ENCODE measurements at places on chromosomes 1 and 21.

- no peak for DNase-seq
Observed at GRCh38 chr1:55154616-55155015, 60.5 kb downstream of the USP24 start.

DNA sequence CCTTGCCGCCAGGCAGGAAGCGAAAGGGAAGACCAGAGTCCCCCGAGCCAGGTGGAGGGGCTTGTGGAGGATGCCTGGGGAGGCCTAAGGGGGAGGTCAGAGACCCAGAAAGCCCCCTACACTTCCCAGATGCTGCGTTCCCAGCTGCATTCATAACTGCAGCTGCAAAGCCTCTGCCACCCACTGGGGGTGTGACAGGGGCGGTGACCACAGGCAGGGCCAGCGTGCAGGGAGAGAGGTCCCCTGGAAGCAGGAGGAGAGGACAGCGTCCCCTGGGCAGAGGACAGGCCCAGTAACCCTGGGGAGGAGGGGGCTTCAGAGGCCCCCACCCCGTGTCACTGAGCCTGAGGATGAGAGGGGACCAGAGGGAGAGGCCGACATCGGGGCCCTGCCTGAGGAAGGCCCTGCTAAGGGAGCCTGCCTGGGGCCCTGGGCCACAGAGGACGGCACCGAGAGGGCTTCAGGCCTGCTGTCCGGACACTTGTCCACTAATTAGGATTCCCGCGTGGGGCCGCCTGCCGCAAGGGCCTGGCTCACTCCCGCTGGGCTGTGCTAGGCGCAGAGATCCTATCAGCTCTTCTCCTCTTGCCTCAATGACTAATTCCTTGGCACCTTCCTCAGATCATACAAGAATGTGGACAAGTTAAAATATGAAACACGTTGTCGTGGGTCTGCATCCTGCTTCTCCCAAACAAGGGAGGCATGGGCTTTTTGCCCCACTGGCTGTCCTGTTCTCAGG is 49.1 kb upstream of the CCDC27 start:
- DNase-seq, result no peak

- DNase-seq, result no peak
Observed at GRCh38 chr1:44805311-44806024, 1.7 kb downstream of the DYNLT4 start.

GRCh38 chr21:45259206-45259840 is 28.4 kb downstream of the POFUT2 start:
- no peak for DNase-seq

- no peak for DNase-seq
Observed at GRCh38 chr1:48571303-48571987, 99.4 kb upstream of the SPATA6 start.

- DNase-seq, result no peak
Observed at GRCh38 chr1:90705956-90706355, 11.1 kb downstream of the BARHL2 start.

- no peak for DNase-seq
Observed at GRCh38 chr21:31128234-31128633, 90.0 kb upstream of the KRTAP19-8 start.

DNA sequence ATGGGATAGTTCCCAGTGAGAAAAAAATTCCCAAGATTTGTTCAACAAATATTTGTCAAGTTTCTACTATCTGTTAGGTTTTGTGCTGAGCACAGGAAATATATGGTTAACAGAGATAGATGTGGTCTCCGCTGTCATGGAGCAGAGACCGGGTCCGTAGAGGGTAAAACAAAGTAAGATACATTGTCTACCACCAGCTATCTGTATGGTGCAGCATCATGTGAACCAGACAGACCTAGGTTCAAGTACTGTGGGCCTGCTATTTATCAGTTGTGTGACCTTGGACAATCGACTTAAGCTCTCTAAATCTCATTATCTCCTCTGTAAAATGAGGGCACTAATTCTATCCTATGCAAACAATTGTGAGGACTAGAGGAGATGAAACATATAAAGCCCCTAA is 109.8 kb downstream of the DUSP10 start:
- no peak for DNase-seq

DNA sequence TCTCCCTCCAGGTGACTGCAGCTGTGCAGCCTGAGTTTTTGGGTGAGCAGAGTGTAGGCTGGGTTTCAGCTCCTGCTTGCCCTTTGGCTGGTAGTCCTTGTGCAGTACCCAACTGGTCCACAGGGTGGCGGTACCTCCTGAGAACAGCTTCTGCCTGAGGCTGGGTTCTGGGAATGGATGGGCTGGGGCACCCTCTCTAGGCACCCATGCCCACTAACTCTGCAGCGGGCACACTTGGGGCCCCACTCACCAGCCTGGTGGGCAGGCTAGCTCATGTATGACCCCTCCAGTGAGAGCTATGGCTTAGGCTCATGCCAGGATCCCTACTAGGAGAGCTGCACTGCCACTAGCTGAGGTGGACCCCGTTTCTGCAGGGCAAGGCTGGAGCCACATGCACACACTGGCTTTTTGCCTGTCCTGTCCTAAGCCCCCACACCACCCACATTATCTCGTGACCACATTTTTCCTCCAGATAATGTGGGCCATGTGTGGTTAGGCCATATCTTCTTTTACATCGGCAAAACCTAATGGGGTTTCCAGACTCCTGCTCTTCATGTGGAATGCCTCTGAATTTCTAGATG is 15.5 kb upstream of the GSTM4 start:
- DNase-seq, result peak; percentile 83

DNA sequence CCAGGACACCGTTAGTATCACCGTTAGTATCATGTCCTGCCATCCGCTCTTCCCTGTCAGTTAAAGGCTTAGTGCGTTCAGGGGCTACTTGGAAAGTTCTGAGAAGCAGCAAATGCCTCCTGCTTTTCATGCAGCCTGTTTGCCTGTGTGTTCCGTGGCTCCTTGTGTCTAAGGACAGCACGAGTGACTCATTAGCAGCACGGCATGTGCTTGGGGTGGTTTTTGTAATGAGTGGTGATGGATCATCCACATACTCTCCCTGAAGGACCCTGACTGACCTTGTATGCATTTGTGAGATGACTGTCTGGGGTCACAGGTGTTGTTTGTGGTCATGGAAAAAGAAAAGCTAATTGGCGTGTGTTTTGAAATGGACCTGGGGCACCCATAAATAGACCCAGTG is 221.9 kb downstream of the PBX1 start:
- no peak for DNase-seq

GRCh38 chr21:46196733-46197132 is 12.5 kb upstream of the SPATC1L start:
- no peak for DNase-seq

GRCh38 chr1:201299968-201300367 is 16.7 kb downstream of the PKP1 start:
- no peak for DNase-seq

GRCh38 chr1:223748405-223748772 is 36.0 kb downstream of the CAPN2 start:
- no peak for DNase-seq

DNA sequence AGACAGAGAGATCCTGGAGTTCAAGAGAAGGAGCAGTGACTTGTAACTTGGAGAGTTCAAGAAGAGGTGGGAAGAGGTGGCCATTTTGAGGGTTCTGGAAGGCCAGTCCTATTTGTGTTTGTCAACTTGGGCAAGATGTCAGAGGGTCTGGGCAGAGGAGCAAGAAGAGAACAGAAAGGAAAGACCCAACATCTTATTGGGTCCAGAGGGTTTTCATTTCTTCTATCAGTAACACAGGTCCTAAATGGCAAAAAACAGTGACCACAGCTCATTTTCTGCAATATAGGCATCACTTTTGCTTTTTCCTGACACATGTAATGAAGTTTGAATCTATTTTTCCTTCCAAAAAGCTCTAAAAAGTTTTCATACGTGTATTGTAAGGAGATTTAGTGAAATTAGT is 38.3 kb upstream of the MAP10 start:
- no peak for DNase-seq

DNA sequence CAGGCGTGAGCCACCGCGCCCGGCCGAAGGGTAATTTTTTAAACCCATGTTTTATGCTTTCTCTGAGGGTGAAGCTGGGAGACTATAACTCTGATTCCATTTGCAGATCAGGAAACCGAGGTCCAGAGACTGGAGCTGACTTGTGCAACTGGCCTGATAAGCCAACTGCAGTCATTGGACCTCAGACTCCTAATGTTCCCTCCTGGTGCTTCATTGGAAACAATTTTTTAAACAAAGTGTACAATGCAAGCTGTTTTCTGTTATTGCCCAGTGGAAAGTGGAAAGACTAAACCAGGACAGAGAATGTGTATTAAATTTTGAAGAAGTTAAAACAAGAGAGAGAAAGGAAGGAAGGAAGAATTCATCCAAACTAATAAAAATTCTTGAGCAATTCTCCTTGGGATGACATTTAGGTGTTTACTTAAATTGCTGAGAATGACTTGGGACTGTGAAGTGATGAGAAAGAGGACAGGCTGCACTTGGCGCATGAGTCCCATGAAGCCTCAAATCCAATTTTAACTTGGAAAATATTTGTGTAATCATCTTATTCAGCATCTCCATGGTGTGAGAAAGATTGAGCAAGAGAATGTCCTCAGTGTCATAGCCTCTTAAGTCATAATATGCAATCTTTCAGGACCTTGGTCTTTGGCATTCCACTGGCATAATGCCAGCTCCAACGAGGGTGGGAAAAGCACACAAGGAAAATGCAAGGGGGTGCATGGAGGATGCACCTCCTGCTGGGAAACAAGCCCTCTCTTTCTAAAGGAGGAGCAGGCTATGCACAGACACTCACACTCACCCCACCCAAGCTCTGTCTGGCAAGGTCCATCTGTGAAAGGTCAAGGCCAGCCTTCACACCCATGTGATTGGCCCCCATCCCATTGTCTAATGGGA is 342.0 kb downstream of the SIPA1L2 start:
- no peak for DNase-seq

DNA sequence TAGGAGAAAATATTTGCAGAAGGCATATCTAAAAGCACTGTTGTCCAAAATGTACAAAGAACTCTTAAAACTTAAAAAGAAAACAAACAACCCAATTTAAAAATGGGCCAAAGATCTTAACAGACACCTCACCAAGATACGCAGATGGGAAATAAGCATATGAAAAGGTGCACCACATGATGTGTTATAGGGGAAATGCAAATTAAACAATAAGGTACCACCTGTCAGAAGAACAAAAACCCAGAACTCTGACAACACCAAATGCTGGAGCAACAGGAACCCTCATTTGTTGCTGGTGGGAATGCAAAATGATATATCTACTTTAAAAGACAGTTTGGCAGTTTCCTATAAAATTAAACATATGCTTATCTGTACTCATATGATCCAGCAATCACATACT is 18.1 kb downstream of the SLC2A5 start:
- no peak for DNase-seq

DNA sequence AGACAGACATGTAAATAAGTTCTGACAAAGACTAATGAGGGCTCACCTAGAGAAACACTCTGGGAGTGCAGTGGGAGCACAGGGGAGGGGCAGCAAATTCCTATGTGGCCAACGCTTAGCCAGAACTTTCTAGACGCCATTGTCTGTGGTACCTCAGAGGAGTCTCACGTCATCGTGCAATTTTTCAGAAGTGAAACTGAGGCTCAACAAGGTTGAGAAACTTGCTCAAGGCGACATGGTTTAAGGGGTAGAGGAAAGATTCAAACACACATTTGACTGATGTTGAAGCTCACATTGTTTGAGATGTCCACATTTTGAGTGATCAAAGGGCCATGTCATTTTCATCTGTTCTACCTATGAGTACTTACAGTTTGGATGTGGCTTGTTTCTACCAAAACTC is 152.6 kb upstream of the LMO4 start:
- DNase-seq, result no peak

DNA sequence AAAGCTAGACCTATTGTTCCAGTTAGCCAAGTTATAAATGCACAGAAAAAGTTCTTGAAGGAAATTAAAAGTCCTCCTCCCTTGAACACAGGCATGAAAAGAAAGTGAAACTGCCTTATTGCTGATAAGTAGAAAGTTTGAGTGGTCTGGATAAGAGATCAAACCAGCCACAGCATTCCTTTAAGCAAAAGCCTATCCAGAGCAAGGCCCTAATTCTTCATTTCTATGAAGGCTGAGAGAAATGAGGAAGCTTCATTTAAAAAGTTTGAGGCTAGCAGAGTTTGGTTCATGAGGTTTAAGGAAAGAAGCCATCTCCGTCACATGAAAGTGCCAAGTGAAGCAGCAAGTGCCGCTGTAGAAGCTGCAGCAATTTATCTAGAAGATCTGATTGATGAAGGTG is 2.7 kb upstream of the SSX2IP start:
- no peak for DNase-seq

DNA sequence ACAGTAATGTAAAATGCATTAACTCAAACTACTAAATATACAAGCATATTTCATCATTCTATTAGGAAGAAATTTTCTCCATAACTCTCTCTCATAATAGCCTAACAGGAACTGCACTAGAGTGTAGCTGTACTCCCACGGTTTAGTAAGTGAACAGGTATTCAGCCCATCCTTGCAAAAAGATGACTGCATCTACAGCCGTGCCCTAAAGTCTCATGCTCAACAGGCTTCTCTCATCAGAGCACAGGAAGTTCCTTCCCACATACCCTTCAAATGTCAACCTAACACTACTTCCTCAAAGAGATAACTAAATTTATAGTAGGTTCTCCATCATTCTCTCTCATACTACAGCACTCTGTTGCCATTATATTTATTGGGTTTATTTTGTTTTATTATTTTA is 251.6 kb downstream of the AKT3 start:
- no peak for DNase-seq

GRCh38 chr21:25735646-25736597 is 1.1 kb downstream of the GABPA start:
- DNase-seq, result peak; percentile 45

- no peak for DNase-seq
Observed at GRCh38 chr1:248926401-248927182, 20.6 kb downstream of the PGBD2 start.

DNA sequence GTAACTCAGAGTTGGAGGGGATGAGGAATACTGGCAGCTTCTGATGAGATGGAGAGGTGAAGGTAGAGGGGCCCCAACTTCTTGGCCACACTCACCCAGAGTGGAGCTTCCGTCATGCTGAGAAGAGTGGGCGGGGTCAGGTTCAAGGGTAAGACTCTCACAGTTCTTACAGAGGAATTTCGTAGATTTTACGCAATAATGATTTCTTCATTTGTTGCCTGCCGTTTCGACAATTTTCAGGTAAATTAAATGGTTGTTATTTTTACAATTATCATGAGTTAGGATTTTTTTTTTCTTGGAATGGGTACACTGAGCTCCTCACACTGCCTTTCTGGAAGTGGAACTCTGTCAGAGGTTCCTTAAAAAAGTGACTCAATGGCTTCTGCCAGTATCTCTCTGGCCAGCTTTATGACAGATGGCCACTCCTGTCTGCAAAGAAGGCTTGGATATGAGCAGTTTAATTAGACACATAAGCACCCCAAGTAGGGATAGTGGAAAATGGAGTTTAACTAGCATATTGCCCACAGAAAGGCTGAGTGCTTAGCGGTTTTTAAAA is 13.8 kb upstream of the NLRP3 start:
- no peak for DNase-seq

GRCh38 chr1:210620867-210621488 is 292.3 kb downstream of the HHAT start:
- DNase-seq, result no peak

- DNase-seq, result no peak
Observed at GRCh38 chr1:22502202-22502601, 50.6 kb downstream of the ZBTB40 start.
